Stimulated activated CD4-positive, alpha-beta T cell treated with anti-CD3 and anti-CD28 coated beads, Interleukin-2, amount 100 ng/mL, for 24 hours (primary cell): ENCODE measurements at places on chromosomes 3 and 15.

- no peak for DNase-seq
Observed at GRCh38 chr3:58680879-58681525, 14.4 kb upstream of the FAM3D start.

- no peak for DNase-seq
Observed at GRCh38 chr3:48532271-48532976, 24.2 kb downstream of the PFKFB4 start.

- DNase-seq: no peak
Observed at GRCh38 chr15:24678485-24678884, 2.9 kb downstream of the NPAP1 start.

DNA sequence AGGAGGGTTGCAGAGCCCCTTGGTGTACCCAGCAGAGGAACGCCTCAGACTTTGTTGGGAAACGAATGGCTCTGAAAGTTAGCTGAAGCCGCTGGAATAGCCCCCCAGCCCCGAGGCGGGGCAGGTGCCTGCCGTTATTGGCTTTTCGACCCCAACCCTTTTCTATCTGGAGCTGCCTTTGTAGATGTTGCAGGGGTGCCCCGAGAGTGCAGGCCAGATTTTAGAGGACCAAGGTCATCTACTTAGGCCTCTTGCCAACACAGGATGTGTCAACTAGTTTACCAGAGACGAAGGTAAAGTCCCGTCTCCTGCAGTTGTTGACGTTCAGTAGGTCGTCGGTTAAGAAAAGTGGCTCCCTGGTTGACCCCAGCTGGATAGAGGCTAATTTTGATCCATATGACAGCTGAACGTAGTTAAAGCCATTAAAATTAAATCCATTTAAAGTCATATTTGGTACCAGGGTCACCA is 579 bp upstream of the UBE3A start:
- DNase-seq: no peak

DNA sequence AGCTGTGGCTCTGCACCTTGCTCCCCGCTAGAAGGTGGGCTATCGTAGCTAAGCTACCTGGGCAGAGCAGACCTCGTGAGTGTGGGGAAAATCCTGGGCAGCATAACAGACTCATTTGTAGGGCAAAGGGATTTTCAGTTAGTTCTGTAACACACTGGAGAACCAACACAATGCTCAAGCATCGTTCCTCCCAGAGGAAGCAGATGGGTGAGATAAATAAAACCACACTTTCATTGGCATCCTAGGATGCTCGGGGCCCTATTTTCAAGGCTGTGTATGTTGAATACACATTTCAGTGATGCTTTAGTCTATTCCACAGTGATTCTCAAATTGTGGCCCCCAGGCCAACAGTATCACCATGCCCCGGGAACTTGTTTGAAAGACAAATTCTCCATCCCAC is 20.0 kb downstream of the LIPC start:
- DNase-seq: no peak

DNA sequence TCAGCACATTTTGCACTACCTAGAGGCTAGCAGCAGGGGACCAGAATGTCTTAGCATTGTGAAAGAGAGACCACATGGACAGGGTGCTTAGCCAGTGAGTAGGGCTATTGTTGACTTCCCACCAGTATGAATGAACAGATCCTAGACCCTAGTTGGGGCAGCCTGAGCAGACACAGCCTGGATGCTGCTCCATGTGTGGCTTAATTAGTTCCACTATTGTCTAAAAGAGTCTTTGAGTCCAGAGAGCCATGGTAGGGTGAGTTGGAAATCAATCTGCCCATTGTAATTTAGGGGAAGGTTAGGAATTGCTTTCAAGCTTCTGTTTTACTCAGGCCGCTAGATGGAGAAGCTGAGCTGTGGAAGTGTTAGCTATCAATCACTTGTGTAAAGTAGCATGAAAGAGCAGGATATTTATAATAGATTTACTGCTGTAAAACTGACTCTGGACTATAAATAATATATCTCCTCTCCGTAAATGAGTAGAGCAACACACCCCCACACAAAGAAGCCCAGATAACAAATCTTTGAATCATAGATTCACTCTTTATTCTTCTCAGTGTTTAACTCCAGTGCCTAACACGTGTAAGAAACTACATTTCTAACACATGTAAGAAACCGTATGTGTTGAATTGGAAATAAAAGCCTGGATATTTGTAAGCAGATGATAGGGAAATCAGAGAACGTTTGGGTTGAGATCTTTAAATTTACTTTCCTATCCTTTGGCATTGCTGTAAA is 4.1 kb upstream of the GCSAM start:
- DNase-seq: peak; percentile 40

- no peak for DNase-seq
Observed at GRCh38 chr3:101940521-101941317, 91.4 kb downstream of the NFKBIZ start.

DNA sequence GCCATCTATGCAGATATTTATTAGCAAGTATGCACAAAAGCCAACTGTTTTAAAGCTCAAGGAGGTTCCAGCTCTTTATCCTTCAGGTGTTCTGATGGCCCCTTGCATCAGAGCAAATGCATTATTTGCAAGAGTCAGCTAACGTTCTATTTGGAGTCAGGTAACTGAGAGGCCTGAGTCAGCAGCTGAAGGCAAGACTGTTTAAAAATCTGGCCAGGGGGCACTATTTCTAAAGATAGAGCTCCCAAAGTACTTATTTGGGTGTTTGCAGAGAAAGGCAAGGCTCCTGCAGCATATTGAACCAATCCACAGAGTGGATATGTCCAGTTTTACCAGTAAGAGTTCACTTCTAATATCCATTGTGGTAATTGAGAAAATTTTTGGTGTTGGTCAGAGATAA is 146.1 kb downstream of the LRTM1 start:
- DNase-seq: no peak

DNA sequence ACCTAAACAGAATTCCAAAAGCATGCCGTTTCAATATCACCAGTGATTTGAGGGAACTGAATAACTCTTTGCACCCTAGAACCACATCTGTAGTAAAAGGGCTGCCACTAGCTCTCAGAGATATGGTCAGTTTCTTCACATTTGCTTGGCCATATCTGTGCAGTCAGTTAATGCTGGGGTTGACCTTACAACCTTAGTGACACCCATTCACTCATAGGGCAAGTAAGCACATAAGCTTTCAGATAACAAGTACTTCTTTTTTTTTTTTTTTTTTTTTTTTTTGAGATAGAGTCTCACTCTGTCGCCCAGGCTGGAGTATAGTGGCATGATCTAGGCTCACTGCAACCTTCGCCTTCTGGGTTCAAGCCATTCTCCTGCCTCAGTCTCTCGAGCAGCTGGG is 20.4 kb upstream of the FSIP1 start:
- no peak for DNase-seq

DNA sequence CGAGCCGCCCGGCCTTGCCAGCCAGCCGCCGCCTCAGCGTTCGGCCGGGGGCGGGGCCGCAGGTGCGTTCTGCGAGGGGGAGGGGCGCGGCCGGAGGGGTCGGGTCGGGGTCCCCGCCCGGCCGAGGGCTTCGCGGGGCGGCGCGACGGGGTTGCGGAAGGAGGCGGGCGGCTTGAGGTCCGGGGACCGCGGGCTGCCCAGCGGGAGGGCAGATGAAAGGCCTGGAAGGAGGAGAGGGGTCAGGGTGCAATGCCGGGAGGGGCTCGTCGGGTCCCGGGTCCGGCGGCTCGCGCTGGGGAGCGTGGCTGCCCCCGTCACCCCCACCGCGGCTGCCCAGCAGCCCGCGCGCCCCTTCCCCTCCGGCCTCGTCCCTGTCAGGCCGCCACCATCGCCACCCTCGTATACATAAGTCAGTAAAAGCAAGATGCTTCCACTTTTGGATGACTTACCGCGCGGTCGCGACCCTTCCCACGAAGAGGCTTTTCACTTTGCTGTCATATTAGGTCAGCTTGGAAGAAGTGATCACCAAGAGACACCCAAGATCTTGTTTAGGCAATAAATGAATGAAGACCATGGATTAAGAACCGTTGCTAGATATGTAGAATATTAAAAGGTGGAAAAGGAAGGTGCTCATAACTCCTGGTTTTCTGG is 620 bp upstream of the ANP32A start:
- DNase-seq: no peak

DNA sequence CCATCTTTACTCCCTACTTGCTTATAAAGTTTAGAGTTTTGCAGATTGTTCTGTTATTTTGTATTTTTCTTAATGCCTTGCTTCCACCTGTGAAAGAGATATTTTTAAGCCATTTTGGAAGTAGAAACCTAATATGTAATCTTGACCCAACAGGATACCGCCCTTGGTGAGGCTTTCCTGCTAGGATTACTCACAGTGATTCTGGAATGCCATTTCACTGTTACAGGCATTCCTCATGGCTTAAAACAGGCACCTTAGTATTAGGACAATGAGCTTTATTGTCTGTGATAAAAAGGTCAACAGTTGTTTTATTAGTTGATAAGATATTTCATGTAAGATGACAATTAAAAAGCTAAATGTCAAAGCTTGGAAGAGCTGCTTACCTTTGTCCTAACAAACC is 58.2 kb downstream of the PHLDB2 start:
- no peak for DNase-seq

DNA sequence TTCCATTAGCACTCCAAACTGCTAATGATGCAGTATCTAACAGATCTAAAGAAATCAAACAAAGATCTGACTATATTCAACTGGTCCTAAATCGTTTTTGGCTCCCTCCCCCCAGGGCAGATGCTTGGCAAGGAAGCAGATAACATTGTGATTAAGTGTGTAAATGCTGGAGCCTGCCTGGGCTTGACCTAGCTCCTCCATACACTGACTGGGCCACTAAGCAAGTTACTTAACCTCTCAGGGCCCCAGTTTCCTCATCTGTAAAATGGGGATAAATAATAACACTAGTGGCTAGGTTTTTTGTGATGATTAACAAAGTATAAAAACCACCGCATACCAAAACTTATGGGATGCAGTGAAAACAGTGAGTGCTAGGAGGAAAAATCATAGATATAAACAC is 9.2 kb downstream of the EID1 start:
- no peak for DNase-seq

GRCh38 chr3:23549148-23549910 is 256.4 kb upstream of the UBE2E1 start:
- no peak for DNase-seq
